ENCODE measurements at places on chromosomes 4 and X. TPM values are rescaled to one million over a fixed set of nuclear protein-coding genes. Genes with fewer than 3 reads are reported as not detected.

The SATL1 gene
- not detected for total RNA-seq

The SPP1 gene
- total RNA-seq = 5.4 TPM

The GK2 gene
- not detected for total RNA-seq

The FGFBP2 gene
- 1.1 TPM for total RNA-seq

The C4orf36 gene
- 0.30 TPM for total RNA-seq

The UBE2A gene
- 67.8 TPM for total RNA-seq

The MMRN1 gene
- 0.95 TPM for total RNA-seq

The SETD7 gene
- total RNA-seq = 11.5 TPM

The TMEM31 gene
- not detected for total RNA-seq

The ZDHHC9 gene
- 5.0 TPM for total RNA-seq

The MAGEB2 gene
- not detected for total RNA-seq

The JADE3 gene
- 1.1 TPM for total RNA-seq

The PNMA6F gene
- not detected for total RNA-seq

The ADAM29 gene
- not detected for total RNA-seq

The LPAR4 gene
- not detected for total RNA-seq

The TMEM35A gene
- total RNA-seq = not detected

The ARSJ gene
- not detected for total RNA-seq

The TLL1 gene
- not detected for total RNA-seq

The ATG4A gene
- total RNA-seq = 10.0 TPM

The TMPRSS11A gene
- not detected for total RNA-seq

The DSPP gene
- total RNA-seq = not detected

The TEX13B gene
- not detected for total RNA-seq

The GPRASP3 gene
- total RNA-seq = 1.9 TPM

The CCDC120 gene
- total RNA-seq = 7.1 TPM

The PPEF1 gene
- total RNA-seq = not detected

The ATP2B3 gene
- not detected for total RNA-seq

The VCX gene
- not detected for total RNA-seq

The MAB21L2 gene
- not detected for total RNA-seq
